Right renal cortex interstitium (tissue), 3 donors: ENCODE measurements at places on chromosomes 7 and 10. TPM values are rescaled to one million over a fixed set of nuclear protein-coding genes. Genes with fewer than 3 reads are reported as not detected.

DNA sequence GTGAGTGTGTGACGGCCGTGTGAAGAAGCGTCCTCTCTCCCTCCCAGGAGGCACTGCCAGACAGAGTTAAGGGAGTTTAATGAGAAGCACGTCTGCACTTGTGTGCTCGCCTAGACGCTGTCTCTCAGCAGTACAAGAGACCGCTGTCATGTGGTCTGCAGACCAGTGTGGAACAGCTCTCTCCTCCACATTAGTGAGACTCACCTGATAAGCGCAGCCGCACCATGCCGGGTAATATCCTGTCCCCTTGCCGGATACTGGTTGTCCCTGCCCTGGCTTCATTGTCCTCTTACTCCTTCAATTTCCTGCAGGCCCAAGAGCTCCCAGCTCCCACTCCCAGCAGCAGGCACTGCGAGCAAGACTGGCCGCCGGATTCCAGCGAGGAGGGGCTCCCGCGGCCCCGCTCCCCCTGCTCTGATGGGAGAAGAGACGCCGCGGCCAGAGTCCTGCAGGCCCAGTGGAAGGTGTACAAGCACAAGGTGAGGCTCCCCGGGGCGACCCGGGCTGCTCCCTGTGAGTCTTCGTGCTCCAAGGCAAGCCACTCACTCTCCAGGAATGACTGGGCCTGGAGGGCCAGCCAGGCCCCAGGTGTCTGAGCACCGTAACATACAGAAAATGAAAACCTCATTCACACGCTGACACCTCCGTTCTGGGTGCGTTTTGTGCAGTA, 33.5 kb upstream of the TTYH3 start:
- DNase-seq: no peak

GJD4 gene
- polyA plus RNA-seq: 0.11 TPM

BTBD16 gene
- 0.60 TPM for polyA plus RNA-seq

DNA sequence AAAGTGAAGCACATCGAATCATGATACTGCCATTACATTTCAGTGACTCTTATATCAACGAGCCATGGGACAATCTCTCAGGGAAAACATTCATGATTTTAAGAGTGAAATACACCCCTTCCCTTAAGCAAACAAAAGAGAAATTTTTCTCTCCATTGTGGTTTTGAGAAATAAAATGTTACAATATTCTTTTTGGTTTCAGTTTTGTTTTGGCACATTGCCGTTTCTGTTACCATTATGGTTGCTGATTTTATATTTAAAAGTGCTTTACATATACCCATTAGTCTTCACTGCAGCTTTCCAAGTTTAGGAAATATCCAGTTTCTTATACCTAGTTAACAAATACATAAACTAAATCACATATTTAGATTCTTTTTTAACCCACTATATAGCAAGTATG, 126.8 kb upstream of the SEM1 start:
- no peak for DNase-seq

DNA sequence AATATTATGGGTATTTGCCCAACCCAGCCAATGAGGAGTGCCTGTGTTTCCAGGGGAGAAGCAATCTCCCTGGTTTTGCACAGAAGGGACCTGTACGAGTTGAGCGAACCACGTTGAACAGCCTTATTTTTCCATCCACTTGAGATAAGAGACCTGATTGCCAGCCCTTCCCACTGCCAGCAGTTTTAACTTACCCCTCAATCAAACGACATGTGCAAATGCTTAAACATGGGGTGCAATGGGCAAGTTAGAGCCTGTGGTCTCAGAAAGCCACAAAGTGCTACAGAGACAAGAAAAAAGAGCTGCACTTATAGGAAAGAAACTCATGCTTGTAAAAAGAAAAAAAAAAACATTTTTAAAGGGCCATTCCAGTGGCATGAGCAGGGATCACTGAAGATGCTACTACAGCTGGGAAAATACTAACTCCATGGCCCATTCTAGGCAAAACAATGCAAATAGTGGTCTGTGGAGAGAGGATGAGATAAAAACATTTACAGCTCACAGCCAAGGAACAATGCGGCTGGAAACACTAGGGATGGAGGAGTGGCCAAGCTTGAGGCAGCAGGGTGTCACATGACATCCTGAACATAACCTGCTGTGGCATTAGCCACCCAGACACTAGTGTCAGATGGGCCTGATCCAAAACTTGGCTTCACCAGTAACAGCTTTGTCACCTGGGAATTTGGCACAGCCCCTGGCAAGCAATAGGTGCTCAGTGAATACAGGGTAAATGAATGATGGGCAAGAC, 162.8 kb downstream of the ELMO1 start:
- no peak for DNase-seq

DNA sequence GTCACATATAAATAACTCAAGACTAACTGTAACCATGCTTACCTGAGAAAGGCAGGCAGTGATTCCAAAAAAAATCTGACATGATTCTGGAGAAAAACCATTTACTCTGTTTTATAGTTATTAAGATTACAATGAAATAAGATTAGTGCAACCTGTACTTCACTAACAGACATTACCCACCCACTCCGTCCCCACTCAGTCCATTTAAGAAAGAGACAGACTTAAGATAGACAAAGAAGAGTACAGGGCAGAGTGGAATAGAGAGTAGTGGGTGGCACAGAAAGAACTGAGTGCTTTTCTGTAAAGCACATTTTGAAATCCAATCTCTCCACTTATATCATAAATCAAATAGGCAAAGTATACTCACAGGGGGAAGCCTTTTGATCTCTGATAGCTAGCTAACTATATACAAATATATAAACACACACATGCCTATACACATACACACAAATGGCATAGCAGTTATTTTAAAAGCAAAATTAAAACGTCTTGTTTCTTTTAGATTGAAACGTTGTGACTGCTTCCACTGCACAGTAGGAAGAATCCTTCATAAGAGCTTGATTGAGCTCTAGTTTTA, 11.9 kb downstream of the PAXIP1 start:
- no peak for DNase-seq

- DNase-seq: no peak
These were observed 81.1 kb downstream of the NRP1 start for GRCh38 chr10:33253411-33253810.

DNA sequence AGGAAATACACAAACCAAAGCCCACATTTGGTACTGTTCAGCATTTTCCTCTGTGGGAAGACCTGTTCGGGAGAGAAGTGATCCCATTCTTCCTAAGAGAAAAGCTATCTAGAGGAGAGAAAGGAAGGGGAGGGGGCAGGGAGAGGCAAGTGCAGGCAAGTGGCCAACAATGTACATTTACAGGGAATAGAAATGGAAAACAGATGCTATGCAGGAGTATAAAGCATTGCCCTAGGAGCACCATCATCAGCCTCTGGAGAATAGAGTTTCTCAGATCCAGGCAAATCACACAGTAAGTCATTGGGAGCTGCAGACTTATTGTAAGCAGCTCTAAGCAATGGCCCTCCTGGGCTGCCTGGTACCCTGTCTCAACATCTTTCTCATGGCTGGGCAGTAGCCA, 424.4 kb upstream of the AUTS2 start:
- DNase-seq: no peak

DNA sequence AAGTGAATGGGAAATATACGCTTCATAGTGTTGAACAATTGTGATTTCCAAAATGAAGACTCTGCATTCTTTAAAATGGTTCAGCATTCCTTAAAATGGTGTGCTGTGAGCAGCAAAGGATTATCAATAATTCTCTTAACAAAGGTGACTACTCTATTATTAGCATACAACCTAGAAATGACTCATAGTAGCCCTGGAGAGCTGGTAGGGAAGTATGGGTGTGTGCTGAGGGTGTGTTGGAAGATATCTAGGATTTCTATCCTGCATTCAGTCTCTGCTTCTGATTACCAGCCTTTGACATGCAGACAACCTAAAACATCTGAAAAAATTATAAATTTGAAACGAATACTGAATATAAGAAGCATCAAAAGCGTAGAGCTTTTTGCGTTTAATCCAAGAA, 72.5 kb downstream of the SEMA3D start:
- no peak for DNase-seq

CALCR gene
- polyA plus RNA-seq: 1.1 TPM

- DNase-seq: no peak
These were observed 127.0 kb downstream of the RELN start for GRCh38 chr7:103862302-103863035.

ITGA8 gene
- polyA plus RNA-seq: 47.9 TPM

TMEM270 gene
- polyA plus RNA-seq: not detected

GRCh38 chr10:16612115-16612980, 90.7 kb upstream of the C1QL3 start:
- DNase-seq: peak; percentile 32

- DNase-seq: peak; percentile 51
These were observed 195.1 kb downstream of the CCSER2 start for GRCh38 chr10:84523526-84523925.
